Foreskin keratinocyte (primary cell): ENCODE measurements at places on chromosomes 2 and 18.
A peak's percentile ranks its signal among the peaks of the same experiment; 100 is the strongest.

GRCh38 chr2:176592216-176592615, 323.0 kb downstream of the MTX2 start:
- no peak for DNase-seq

DNA sequence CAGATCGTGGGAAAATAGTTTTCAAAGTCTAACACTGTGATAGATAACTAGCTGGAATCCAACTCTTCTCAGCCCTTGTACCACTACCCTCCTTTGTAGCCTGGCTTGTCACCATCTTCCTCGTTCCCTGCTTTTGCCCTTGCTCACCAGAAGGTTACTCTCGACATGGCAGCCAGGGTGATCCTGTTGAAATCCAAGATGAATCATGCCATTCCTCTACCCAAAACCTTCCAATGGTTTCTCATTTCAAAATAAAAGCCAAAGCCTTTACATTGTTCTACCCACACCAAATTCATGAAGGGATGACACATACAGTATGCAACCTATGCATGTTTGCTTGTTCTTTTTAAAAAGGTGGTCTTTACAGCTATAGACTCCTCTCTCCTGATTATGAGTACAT, 45.7 kb downstream of the STAT4 start:
- DNase-seq: peak; percentile 73

GRCh38 chr2:3631851-3632659, 25.9 kb upstream of the ALLC start:
- DNase-seq: no peak

DNA sequence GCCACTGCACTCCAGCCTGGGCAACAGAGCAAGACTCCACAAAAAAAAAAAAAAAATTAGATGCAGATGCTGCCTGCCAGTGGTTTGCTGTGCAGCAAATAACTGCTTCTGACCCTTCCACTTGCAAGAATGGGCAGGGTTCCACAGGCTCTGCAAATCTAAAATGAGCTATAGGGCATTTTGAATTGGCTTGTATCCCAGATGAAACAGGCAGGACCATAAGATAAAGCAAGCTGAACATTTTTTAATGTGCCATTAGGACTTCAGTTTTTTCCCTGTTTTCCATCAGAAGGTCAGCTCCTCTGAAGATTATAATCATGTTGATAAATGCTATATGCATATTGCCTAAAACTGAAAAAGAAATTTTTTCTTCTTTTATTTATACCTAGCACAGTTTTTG, 15.7 kb upstream of the FZD7 start:
- no peak for DNase-seq

DNA sequence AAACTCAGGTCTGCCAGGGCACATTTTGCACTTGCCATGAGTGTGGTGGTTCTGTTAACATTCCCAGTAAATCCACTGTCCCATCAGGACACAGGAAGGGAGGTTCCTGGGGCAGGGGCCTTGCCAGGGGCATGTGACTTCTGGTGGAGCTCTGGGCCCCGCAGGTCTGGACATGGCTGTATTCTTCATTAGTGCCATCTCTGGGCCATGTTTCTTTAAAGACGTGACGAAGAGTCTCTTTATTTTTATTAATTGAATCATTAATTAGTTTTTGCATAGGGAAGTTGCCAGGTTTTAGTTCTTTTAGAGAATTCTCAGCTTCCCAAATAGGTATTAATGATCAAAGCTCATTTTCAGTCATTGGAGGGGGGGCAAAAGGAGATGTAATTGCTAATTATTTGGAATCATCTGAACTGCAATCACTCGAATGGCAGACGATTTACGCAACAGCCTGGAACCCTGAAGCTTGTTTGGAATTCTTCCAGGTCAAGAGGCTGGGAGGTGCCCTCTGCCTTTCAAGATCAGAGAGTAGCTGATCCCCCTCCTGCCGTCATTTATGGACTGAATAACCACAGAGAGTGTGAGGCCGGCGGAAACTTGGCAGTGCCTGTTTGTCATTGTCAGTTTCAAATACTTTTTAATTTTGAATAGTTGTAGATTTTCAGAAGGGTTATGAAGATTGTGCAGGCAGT, 106.2 kb downstream of the RTP5 start:
- peak; percentile 1 for DNase-seq

DNA sequence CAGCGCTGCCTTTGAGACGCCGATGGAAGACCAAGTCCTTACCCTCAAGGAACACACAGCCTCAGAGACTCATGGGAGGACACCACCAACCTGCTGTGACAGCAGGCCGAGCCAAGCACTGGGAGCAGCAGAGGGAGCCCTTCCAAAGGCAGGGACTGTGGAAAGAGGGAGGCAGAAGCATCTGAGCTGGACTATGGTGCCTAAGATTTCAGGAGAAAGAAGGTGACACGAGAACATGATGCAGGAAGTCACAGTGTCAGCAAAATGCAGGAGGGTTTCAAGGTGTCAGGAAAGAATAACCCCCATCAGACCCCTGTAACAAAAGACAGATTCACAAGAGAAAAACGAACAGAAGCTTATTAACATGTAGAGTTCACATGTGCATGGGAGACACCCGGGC, 24.2 kb upstream of the COX7A2L start:
- DNase-seq: no peak

DNA sequence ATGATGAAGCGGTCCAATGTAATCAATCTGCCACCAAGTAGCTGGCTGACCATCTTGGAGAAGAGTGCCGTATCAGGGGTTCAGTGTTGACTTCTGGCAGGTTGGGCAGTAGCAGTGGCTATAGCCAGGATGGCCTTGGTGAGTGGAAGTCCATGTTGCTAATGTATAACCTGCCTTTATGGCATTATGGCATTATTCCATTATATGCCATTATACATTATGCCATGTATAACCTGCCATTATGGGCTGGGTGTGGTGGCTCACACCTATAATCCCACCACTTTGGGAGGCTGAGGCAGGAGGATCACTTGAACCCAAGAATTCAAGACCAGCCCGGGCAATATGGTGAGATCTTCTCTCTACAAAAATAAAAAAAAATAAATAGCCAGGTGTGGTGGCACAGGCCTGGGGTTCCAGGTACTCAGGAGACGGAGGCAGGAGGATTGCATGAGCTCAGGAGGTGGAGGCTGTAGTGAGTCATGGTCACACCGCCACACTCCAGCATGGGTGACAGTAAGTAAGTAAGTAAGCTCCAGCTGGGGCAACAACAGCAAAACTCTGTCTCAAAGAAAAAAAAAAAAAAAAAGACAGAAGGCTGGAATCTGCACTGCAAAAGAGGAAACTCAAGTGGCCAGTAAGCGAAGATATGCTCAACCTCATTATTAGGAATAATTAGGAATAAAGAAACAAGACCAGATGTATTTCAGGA, 24.4 kb upstream of the EMILIN2 start:
- DNase-seq: no peak

GRCh38 chr2:121564905-121565304, 34.2 kb downstream of the RNU4ATAC start:
- DNase-seq: no peak

- DNase-seq: no peak
Observed at GRCh38 chr2:2757764-2758163, 426.7 kb upstream of the MYT1L start.

GRCh38 chr18:58015065-58015780, 28.8 kb upstream of the NEDD4L start:
- DNase-seq: no peak

DNA sequence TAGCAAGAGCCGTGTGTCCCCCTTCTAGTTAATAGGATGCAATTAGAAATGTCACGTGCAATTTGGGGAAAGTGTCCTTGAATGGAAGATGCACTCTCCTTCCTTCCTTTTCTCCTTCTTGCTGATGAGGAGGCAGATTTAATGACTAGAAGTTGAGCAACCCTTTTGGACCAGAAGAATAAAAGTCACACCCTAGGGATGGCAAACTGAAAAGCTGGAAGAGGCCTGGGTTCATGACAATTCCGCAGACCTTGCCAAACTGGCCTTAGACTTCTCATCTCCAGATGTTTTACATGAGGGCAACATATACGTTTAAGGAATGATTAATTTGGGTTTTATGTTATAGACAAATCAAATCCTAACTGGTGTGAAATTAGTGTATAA, 38.6 kb upstream of the NCOA1 start:
- DNase-seq: no peak

- DNase-seq: no peak
Observed at GRCh38 chr2:30665761-30666265, 141.4 kb downstream of the CAPN13 start.

DNA sequence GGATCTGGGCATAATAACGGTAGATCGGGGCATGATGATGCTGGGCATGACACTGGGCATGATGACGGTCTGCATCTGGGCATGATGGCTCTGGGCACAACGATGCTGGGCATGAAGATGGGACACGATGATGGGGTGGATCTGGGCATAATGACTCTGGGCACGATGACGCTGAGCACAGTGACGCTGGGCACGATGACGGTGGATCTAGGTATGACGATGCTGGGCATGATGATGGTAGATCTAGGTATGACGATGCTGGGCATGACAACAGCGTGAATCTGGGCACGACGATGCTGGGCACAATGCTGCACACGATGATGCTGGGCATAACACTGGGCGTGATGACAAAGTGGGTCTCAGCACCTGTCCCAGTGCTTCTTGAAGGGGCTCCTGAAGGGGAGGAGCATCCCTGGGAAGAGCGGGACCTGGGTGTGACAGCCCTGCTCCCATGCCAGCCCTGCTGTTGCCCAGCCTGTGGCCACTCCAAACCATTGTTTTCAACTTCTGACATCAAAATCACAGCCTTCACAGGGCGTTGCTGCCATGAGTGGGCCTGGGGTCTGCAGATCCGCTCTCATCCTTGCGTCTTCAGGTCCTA, 30.4 kb upstream of the ALLC start:
- DNase-seq: no peak

- DNase-seq: peak; percentile 9
Observed at GRCh38 chr2:189698020-189698887, 23.8 kb downstream of the ANKAR start.

- no peak for DNase-seq
Observed at GRCh38 chr2:200042944-200043343, 87.6 kb downstream of the MAIP1 start.

DNA sequence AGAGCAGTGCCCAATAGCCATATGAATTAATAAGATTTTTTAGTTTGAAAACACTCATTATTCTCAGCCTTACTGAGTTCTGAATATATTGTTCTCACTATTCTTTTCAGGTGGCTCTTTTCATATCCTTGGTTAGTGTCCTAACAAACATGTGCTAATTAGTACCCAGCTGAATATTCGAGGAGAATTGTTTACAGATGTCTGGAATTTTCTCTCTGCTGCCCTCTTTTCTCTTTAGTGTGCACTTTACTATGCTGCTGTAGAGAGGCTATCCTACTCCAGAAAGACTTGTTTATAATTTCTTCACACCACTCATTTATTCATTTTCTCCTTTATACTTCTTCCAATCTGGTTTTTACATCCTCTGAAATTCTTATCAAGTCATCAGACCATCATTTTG, 405.3 kb downstream of the SPAG16 start:
- no peak for DNase-seq

- no peak for DNase-seq
Observed at GRCh38 chr2:53782676-53783075, 4.1 kb downstream of the ASB3 start.

- no peak for DNase-seq
Observed at GRCh38 chr2:65661980-65662653, 229.7 kb upstream of the SPRED2 start.

GRCh38 chr2:31348618-31349017, 65.9 kb downstream of the XDH start:
- no peak for DNase-seq

GRCh38 chr2:39875182-39875913, 96.3 kb upstream of the THUMPD2 start:
- peak; percentile 66 for DNase-seq
